Stimulated activated CD8-positive, alpha-beta memory T cell treated with anti-CD3 and anti-CD28 coated beads, Interleukin-15, amount 100 ng/mL, for 4 hours (primary cell): ENCODE measurements at places on chromosomes 1 and 21.

GRCh38 chr1:201774224-201774982 lies 54.6 kb upstream of the IPO9 start:
- no peak for DNase-seq

DNA sequence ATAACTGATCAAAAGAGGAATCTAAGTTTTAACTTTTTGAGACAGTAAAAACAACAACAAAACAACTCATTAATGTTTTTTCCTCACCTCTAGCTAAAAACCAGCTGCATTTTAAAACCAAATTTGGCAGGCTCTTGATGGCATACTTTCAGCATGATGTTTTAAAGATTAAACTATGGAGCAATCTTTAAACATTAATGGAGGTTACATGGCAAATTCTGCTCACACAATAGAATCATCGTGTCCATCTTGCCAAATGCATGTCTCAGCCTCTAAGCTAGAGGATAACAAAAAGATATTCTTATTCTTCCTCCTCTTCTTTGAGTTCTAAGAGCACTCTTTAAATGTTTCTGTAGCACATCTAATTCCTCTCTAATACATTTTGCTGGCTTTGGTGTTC lies 579.8 kb upstream of the PKN2 start:
- DNase-seq: no peak

DNA sequence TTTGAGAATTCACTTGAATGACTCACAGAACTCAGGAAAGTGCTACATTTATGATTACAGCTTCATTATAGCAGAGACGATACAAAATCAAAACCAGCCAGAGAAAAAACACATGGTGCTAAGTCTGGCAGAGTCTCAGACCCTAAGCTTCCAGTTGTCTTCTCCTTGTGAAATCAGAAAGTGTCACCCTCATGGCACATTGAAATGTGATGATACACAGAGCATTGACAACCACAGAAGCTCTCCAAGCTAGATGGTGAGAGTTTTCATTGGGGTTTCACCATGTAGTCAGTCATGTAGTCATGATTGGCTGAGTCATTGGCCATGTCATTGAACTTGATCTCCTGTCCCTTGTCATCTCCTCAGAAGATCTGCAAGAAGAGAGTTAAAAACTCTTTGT lies 526.6 kb downstream of the MRPL39 start:
- no peak for DNase-seq

DNA sequence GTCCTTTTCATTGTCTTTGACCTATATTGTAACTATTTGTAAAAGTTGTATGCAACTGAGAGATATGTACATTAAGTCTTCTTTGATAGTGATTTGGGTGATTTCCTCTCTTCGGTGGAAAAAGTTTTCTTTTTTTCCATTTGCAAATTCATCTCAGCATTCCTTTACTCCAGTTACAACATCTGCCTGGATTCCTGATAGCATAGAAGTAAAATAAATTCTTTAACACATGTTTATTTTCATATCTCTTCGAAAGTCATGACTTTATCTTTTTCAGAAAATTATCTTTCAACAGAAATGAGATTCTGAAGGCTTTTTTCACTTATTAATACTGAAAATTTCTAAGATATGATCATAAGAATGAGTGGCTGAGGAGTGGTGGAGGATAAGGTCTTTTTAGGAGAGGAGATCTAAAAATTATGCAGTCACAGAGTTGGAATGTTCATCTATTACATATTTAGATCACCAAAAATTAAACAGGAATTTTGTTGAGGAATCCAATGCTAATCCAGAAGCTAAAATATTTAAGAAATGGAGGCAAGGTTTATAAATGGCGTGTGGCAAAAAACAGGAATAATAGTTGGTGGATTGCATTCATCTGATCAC lies 400.5 kb downstream of the KCNT2 start:
- DNase-seq: no peak
